ENCODE measurements at places on chromosomes 4 and X.
A peak's percentile ranks its signal among the peaks of the same experiment; 100 is the strongest.

DNA sequence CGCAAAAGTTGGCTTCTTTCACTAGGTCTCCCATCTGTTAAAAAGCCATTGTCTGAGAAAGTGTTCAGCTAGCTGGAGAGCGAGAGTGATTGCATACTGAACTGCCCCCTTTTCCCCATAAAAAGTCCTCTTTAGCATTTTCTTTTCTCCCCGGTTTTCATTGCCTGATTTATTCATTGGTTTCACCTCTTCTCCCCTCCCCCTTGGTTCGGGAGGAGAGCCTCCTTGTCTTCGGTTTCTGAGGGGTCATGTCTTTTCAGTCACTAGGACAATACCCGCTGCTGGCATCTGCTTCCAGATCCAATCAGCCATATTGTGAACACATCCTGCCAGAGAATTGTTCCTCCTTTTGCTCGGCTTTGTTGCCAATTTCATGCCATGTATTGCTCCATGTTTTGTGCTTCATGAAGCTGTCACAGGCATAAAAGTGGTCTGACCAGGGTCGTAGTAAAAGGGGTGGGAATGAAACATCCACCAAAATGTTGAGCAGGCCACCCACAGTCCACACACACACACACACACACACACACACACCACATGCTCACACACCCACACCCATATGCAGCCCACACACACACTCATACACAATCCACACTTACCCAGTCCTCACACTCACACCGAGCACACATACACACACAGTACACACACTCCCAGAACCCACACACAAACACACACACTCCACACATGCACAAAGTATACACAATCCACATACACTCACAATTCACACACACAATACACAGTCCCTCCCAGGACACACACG, 136.0 kb downstream of the NKX6-1 start:
- DNase-seq = no peak

GRCh38 chrX:40543661-40544328, 37.0 kb upstream of the ATP6AP2 start:
- peak; percentile 33 for DNase-seq

GRCh38 chr4:147735413-147736301, 3.8 kb downstream of the ARHGAP10 start:
- DNase-seq = no peak

DNA sequence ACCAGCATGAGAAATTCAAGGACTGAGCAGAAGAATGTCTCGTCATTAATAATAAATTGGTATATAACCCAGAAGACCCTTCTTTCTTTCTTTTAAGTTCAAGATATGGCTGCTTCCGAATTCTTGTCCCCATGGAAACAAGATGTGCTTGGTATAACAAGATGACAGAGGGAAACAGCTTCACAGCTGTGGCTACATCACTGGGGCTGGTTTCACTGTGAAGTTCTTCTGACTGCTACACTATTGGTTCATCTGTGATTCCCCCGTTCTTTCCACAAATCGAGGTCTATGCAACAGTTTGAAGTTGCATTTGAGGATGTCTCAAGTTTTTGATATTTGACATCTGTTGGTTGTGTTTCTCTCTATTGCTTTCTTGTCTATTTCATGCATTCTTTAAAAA, 12.3 kb upstream of the DTHD1 start:
- DNase-seq = no peak

- DNase-seq = peak; percentile 52
These were observed 1.2 kb upstream of the MORF4L2 start for GRCh38 chrX:103687696-103688201.

DNA sequence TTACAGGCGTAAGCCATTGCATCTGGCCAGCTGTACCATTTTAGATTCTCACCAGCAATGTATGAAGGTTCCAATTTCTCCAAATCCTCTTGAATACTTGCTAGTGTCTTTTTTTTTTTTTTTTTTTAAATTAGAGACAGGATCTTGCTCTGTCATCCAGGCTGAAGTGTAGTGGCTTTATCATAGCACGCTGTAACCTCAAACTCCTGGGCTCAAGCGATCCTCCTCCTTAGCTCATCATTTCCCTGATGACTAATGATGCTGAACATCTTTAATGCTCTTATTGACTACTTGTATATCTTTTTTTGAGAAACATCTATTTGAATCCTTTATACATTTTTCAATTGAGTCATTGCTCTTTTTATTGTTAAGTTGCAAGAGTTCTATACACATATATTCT, 40.3 kb downstream of the HDAC8 start:
- DNase-seq = no peak

DNA sequence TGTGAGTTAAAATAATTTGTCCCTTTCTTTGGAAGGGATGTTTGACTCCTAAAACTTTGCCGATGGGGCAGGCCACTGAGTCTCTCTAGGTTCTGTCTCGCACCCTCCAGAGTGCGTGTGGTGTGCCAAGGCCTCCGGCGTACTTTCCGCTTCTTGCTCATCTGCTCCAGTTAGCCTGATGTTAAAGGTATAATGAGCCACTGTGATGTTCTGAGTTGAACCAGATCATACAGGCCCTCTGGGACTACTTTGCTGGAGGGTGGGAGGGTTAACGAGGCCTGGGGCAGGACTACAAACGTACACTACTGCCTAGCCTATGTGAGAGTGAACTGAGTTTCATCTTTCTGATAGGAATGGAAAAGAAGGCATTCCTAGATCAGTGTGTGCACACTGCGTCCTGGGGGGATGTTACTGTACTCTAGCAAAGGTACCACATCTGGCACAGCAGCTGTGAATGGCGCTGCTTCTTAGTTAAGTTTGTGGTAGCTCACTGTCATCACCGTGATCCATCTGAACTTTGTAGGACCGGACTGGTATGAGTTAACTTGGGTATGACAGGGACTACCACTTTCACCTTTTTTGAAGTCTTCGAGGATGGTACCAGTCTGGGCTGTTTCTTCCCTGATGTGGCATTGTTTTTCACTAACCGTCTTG, 60.2 kb downstream of the RGS12 start:
- DNase-seq = no peak

DNA sequence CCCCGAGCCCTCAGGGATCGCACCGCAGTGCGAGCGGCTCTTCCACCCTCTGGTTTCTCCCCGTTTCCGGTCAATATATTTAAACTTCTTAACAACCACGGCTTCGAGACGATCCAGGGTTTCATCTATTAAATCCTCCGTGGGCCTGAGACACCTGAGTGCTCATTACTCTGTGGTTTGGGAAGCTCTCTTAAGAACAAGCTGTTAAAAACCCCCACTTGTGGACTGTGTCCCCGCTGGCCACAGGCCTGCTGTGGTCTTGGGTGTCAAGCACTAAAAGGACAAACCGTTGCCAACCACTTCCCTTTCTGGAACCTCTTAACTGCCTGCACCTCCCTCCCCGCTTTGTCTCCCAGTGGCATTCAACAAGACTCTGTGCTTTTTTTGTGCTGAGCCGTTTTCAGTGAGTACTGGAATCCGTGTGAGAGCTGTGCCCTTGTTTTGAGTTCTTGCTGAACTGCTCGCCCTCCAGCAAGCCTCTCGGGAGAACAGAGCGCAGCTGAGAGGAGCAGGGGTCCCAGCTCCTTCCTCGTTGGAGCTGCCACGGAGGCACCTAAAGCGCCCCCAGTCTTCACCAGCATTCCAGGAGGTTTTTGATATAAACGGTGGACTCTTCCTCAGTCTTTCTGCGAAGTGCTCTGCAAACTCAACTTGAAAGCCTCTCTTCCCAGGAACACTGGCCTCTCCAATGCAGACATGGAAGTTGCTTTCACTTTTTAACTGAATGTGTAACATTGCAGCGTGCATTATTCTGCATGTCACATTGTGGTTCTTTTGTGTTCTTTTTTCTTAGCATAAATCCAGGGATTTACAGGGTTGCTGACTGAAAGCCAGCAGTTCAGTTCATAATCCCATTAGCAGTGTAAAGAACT, 691 bp upstream of the IGFBP7 start:
- DNase-seq = no peak

DNA sequence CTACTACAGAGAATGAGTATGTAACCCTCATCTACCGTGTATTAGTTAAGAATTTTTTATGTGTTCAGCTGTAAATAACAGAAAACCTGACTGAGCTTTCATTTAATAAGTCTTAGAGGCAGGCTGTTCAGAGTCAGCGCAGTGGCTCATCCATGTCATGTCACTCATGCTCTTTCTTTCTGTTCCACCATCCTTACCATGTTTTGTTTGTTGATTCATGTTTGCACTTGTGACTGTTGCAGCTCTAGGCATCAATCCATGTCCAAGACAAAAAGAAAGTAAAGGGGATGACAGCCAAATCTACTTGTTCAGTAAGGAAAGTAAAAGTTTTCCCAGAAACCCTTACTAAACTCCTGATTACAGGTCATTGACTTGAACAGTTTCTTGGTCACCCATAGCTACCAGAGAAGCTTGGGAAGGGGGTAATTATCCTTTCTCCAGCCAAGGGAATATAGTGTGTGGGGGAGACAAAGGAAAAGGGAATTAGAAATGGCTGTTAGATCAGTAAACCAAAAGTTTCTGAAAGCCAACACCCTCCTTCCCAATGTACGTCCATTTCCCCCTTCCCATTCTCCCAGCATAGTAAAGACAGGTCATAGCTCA, 9.0 kb downstream of the ART3 start:
- DNase-seq = no peak

GRCh38 chr4:172708184-172708583, 460.4 kb upstream of the GALNT7 start:
- no peak for DNase-seq

DNA sequence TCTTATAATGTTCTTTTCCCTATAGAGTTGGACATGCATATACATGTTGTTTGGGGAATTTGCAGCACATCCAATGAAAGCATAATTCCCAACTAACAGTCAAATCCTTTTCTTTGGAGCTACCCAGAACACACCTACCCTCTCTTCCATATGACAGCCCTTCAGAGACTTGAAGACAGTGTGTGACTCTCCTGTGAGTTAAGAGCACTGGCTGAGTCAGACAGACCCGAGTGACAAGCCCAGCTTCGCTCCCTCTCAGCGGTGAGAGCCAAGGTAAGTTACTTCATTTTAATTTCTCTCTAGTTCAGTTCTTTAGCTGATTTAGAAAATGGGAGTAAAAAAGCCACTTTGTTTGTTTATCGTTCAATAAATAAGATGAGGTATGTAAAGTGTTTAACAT, 86.3 kb downstream of the RTL9 start:
- no peak for DNase-seq

DNA sequence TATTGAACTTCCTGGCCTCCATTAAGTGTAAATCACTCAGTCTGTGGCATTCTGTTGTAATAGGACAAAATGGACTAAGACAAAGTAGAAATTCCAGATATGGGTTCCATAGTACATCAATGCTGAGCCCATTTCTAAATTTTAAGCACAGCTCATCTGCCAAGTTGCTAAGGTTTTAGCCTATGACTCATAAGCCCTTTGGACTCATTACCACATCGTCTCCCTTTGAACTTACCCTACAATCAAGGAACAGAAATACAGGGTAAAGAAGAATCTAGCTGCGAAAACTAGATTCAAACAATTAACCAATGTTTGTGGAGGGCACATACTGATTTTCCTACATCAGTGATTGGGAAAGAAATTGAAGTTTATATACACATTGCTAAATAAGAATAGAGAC, 31.8 kb downstream of the NAA11 start:
- DNase-seq = peak; percentile 52

DNA sequence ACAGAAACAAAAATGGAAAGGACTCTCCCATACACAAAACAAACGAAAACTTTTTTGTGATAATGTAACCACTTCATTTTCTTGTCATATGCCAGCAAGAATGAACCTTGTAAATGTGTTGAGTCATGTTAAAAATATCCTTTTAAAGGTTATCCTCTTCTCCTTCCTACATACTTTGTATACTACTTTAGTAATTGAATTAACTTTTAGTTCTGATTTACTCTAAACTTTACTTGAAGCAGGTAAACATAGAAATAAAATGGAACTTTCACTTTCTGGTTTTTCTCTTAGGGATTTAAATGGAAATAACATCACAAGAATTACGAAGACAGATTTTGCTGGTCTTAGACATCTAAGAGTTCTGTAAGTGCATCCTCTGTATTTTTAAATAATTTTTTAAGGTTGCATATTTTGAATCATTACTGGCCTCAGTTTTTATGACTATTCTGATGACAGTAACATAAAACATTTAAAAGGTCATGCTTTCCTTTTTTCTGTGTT, 4.7 kb downstream of the SLIT2 start:
- no peak for DNase-seq

DNA sequence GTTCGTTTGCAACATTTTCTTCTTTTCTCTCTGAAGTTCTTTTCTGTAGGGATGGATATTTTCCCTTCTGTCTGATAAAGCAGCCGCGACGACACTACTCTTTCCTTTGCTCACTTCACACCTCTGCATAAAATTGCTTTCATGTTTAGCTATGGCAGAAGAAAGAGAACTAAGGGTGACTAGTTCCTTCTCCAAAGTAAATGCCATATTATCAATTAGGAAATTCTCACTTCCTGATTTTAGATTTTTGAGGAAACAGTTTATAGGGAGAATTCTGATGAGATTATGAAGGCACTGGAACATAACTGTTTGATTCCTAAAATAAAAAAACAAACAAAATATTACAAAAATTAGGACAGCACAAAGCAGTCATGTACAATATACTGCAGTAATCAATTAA, 29.2 kb downstream of the FANCB start:
- DNase-seq = no peak

- DNase-seq = no peak
These were observed 270.6 kb downstream of the DCAF12L2 start for GRCh38 chrX:125895518-125895917.

GRCh38 chr4:23113104-23113503, 420.4 kb downstream of the GBA3 start:
- no peak for DNase-seq

GRCh38 chrX:153414856-153415510, 3.7 kb downstream of the ZFP92 start:
- DNase-seq = no peak

- DNase-seq = no peak
These were observed 28.8 kb downstream of the UVSSA start for GRCh38 chr4:1375761-1376322.
